CD4-positive, alpha-beta T cell treated with Interleukin-4 for 4 hours (primary cell): ENCODE measurements at places on chromosomes 16 and 17.
A peak's percentile ranks its signal among the peaks of the same experiment; 100 is the strongest.

- DNase-seq: no peak
Observed at GRCh38 chr16:76335180-76335974, 58.2 kb downstream of the CNTNAP4 start.

GRCh38 chr17:33944412-33944811, 310.7 kb upstream of the CCL2 start:
- no peak for DNase-seq

GRCh38 chr17:50052822-50053653, 2.9 kb upstream of the ITGA3 start:
- DNase-seq: no peak

GRCh38 chr16:14353340-14353739, 276.7 kb downstream of the PARN start:
- DNase-seq: no peak

DNA sequence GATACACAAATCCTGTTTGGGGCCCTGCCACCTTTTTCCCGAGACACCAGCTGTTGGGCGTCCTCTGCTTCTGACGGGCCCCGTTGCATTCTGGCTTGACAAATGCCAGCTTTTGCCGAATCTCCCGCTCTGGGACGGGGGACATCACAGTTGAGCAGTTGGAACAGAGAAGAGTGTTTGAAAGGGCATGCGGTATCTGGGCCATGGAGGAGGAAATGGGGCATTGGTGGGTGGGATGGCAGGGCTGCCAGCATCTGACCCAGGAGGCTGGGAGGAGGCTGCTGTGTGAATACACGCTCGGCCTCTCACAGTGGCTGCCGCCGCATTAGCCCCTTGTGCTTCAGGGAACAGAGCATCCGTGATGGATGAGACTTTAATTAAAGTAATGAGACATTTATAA, 184.3 kb upstream of the TNRC6C start:
- DNase-seq: no peak

- peak; percentile 89 for DNase-seq
Observed at GRCh38 chr17:80855948-80856862, 135.4 kb upstream of the CHMP6 start.

- no peak for DNase-seq
Observed at GRCh38 chr17:73003487-73003886, 89.0 kb downstream of the SLC39A11 start.

DNA sequence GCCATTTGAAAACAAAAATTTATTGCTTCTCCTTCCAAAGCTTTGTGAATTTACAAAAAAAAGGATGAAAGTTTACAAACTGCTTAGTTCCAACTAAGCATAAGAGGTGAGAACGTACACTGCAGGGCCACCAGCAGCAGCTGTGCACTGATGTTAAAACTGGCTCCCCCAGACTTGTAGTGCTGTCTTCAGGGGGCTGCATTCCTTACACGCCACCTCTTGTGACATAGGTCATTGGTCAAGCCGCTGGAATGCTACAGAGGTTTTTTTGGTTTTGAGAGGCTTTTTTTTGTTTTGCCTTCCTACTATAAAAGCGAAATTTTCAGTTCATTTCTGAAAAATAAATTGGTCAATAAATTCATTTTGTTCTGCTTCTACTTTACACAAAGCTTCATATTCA, 6.9 kb downstream of the IFT20 start:
- no peak for DNase-seq

DNA sequence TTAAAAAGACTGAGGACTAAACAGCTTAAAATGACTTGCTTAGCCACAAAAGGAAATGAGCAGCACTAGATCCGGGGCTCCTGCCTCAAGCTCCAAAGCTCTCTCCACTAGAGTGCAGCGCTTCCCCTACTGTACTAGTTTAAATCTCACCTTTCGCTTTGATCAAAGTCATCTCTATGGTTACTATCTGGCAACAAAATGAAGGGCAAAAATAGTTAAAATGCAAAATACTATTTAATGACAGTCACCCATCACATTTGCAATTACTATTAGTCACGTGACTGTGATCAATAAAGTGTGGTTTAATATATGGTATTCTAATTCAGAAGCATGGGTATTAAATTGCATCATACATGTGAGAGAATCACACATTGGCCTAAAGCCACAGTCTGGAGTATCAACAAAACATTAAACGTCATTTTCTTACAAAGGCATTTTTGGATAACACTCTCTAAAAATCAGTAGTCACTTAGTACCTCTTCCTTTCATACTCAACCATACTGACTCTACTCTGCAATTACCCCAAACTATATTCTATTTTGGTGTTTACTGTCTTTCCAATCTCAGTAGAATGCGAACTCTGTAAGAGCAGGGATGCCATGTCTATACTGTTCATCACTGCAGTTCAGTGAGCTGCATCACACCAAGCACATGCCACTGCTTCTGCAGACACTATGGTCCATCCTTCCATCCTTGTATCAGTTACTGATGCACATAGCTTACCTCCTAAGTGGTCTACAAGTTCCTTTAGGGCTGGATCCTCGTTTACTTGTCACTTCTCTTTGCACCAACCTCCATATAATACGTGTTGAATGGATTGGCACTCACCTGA, 6.2 kb downstream of the PSMD12 start:
- peak; percentile 75 for DNase-seq

DNA sequence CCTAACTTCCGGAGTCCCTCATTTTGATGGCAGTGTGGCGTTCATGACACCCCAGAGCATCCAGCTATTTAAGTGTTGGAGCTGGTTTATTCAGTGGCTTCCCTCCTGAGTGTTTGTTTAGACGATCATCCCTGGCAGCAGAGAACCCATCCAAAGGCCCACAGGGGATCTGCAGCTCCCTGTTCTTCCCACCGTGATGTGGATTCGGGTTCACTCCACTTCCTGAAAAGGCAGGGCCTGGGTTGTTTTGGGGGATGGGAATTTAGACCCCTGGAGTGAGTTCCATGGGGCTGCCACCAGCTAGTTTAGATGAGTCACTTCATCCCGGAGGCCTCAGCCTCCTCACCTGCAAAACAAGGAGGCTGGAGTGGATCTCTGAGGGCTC, 2.3 kb downstream of the KSR1 start:
- DNase-seq: no peak

DNA sequence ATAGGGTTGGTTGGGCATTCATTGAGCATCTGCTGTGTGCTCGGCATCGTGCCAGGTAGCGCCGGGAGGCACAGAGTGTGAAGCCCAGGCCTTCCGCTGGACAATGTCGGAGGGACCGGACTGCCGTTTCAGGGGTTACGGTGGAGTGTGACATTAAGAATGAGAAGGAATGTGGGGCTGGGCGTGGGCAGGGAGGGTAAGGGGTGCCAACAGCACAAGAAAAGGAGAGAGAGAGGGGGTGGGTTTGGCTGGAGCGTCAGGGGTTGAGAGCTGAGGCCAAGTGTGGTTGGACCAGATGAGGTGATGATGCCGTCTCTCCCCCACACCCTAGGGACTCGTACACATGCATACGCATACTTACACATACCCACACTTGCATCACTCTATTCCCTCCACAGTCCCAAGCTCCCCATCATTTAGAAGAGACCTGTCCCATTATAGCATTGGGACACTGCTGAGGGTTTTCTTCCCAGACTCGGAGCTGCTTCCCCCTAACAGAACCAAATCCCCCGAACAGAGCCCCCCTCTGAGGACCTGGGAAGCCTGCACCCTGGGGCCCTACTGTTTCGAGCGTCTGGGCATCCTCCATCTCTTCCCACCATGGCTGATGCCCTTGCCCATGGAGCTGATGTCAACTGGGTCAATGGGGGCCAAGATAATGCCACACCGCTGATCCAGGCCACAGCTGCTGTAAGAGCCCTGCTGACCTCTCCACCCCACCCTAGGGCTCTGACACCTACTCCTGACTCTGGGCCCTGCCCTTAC, 3.3 kb upstream of the KCTD11 start:
- DNase-seq: no peak

- no peak for DNase-seq
Observed at GRCh38 chr16:49639739-49640431, 216.0 kb downstream of the ZNF423 start.

- peak; percentile 57 for DNase-seq
Observed at GRCh38 chr17:39069114-39069756, 82.2 kb downstream of the PLXDC1 start.
